ENCODE measurements at places on chromosomes 7 and 10.

GRCh38 chr7:90817846-90818245 is 221.7 kb downstream of the CDK14 start:
- DNase-seq, result no peak

GRCh38 chr7:113996405-113996804 is 77.6 kb upstream of the PPP1R3A start:
- DNase-seq, result no peak

DNA sequence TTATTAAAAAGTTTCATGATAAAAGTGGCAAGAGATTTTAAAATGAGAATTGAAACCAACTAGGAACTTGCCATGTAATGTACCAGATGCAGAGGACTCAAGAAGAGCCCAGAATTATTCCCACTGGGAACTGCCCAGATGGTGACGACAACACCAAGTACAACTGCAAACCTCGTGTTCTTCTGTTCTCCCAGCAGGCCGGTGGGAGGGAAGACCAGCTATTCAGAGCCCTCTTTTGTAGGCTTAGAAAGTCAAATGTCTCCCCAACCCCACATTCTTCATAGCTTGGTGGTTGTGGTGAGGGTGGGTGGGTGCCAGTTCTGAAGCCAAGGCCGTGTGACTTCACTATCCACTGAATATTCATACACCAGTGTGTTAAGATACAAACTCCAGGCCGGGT is 54.3 kb upstream of the ITGB1 start:
- DNase-seq, result no peak

GRCh38 chr10:31147210-31147608 is 115.5 kb upstream of the ZNF438 start:
- DNase-seq, result no peak

GRCh38 chr10:133242611-133243356 is 5.1 kb downstream of the VENTX start:
- no peak for DNase-seq

DNA sequence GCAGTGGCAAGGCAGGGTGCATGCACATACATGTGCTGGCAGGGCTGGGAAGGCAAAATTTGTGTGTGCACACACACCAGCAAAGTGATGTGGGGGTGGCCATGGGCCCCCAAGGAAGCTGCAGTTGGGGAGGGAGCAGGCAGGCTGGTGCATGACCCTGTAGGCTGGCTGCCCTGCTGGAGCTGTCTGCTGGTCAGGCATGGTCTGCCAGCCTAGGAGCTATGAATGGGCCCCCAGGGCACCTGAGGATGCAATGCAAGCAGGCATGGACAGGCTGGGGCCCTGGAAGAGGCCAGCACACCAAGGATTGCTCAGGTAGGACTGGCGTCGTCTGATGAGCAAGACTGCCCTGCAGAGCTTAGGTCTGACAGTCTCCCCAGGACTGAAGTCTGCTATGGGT is 18.2 kb upstream of the PPP1R3A start:
- DNase-seq, result no peak

GRCh38 chr10:133343558-133343957 is 3.6 kb upstream of the PRAP1 start:
- no peak for DNase-seq

- no peak for DNase-seq
Measured at GRCh38 chr10:71487726-71488125, 91.0 kb downstream of the CDH23 start.

- DNase-seq, result no peak
Measured at GRCh38 chr7:24576171-24577025, 3.1 kb downstream of the PALS2 start.

- no peak for DNase-seq
Measured at GRCh38 chr7:78787854-78788253, 665.6 kb downstream of the MAGI2 start.

DNA sequence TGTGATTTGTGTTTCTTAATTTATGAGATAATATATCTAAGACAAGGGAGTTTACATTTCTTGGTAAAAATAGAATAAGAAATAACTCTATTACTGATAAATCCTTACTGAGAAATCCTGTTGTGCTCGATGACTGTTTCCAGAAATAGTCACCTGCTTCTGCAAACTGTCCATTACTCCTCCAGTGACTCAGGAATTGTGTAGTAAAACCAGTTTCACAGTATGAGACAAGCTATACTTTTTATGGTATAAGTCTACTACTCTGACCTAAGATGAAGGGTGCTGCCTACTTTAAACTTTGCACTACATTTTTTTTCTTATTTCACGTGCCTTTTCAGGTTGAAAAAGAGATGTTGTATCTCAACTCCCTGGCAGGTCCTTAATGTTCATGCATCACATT is 6.8 kb upstream of the ANKRD22 start:
- no peak for DNase-seq

- DNase-seq, result no peak
Measured at GRCh38 chr7:127383123-127383835, 9.2 kb downstream of the ZNF800 start.

DNA sequence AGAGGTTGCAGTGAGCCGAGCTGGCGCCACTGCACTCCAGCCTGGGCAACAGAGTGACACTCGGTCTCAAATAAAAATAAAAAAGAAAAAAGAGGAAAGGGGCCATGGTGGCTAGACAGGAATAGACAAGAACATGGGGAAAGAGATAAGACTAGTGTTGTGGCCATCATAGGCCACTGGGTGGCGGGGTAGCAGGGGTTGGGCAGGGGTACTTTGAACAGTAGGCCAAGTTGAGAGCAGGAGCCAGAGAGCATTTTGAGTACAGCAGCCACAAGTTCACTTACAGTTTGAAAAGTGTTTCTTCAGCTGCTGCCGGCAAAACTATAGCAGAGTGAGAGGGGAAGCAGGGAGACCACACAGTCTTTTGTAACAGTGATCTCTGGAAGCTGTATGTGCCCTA is 656.0 kb downstream of the CNTNAP2 start:
- no peak for DNase-seq

DNA sequence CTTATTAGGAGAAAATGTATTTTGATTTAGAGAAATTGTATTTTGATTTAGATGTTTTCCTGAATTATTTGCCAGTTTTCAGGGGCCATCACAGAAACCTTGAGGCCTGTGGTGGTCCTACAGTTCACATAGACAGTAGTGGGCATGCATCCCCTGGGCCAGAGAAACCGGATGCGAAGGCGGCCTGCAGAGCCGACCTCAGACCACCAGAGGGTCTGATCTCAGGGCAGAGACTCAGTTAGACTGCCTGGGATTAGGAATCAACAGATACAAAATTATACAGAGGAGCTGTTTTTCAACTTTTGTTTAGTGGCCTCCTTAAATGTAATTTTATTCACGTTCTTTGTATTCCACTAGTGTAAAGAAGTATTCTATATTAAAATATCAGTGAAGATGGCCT is 158.4 kb downstream of the PAXIP1 start:
- no peak for DNase-seq

- peak; percentile 93 for DNase-seq
Measured at GRCh38 chr7:56092789-56093531, at the start of gene PHKG1. Gene PHKG1 (minus strand): TSS chr7:56092952. CDS start chr7:56088941, 4,011 bp downstream.

- DNase-seq, result peak; percentile 8
Measured at GRCh38 chr7:920351-921070, 34.0 kb downstream of the ADAP1 start.

DNA sequence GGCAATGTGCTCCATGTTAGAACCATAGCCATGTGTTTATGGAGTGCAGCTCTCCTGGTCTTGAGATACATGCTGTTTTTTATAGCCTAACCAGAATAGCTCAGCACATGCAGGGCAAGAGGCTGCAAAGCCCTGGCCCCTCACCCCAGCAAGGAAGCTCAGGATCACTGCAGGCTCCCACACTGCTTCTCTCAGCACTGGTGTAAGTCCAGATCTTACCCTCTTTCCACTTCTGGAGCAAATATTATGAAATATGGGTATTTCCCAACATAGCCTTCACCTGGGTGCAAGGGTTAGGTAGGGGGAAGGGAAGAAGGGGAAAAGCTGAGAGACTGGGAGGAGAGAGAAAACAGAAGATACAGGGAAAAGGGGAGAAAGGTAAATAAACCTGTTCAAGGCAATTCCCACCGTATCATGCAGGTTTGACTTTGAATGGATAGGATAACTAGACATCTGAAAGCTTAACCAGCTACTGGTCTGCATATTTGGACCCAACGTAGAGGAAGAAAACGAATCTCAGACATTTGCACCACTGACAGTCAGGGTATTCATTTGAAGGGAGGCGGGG is 19.7 kb downstream of the SKIDA1 start:
- no peak for DNase-seq

GRCh38 chr7:133190650-133191049 is 62.2 kb upstream of the EXOC4 start:
- no peak for DNase-seq

DNA sequence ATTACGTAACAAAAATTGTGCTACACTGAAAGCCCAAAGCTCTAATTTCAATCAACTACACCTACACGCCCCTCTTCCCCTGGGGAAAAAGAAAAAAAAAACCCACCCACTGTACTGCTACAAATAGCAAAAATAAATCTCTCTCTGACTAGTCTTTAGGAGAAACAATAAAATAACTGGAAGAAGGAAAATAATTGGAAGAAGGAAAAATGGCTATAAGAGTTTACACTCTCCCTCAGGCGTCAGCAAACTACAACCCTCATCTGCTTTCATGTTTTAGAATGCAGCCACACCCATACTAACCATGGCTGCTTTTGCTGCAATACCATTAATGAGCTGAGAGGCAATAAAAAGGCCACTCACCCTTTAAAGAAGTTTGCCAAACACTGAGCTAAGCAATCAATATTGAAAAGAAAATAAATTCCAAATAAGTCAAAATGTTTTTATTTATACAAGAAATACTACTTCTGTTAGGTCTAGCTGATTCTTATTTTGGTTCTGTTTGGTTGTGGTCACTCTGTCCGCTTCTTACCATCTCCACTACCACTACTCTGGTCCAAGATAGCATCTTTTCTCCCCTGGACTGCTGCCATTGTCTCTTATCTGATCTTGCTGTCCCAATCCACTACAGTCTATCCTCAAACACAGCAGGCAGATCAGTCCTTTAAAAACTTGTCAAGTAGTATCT is 3.8 kb downstream of the MINDY3 start:
- no peak for DNase-seq

GRCh38 chr10:119116326-119116951 is 12.5 kb downstream of the DENND10 start:
- no peak for DNase-seq

All from gastrocnemius medialis (tissue), 4 donors.